ENCODE measurements at places on chromosomes 6 and 20.

DNA sequence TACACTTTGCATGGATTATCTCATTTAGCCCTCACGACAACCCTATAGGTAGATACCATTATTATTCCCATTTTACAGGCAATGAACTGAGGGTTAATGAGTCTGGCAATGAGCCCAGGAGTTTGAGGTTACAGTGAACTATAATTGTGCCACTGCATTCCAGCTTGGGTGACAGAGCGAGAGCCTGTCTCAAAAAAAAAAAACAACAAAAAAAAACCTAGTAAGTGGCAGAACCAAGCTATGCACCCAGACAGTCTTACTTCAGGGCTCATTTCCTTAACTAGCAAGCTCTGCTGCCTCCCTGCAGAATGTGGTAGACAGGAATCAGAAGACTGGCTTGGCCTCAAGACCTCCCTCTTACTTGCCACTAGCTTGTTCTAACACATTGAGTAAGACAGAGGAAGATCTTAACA, 71.9 kb upstream of the RREB1 start:
- DNase-seq: no peak

GRCh38 chr6:101396548-101397173, 3.2 kb downstream of the GRIK2 start:
- DNase-seq: peak; percentile 56

DNA sequence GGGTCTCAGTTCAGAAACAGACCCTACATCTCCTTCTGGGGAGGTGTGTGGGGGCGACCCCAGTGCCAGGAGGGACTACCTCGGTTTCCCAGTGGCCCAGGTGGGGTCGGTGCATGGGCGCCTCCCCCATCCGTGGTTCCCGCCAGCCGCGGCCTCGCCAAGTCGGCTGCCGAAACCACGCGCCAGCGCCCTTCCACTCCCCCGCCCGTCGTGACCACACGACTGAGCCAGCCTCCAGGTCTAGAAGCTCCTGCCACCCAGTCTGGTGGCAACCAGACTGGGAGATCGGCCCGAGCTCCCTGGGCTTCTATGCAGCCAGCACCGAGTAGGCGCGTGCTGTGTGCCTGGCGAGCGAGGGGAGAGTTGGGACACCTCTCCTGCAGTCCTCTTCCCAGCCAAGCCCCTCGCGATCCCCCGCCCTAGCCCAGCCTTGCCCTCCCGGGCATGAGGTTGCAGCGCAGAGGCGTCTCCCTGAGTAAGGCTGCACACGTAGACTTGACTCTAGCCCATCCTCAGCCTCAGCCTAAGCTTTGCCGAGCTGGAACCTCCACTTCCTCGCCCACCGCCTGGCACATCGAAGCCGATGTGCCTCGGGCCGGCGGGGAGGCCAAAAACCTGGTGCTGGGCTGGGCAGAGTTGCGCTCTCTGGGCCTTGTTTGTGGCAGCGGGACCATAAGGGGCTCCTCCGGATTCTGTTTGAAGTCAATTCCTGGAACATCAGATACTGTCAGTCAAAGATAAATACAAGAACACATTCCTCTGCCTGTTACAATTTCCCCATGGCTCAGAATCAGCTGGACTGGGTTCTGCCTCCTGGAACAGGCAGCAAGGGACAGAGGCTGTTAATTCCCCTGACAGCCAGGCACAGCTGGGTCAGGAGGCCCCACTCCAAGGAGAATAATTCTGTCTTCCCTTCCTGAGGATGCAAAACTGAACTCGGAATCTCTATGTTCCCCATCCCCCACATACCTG, 1.5 kb upstream of the CPNE5 start:
- DNase-seq: peak; percentile 16

GRCh38 chr6:165049362-165049761, 260.0 kb downstream of the C6orf118 start:
- DNase-seq: no peak

DNA sequence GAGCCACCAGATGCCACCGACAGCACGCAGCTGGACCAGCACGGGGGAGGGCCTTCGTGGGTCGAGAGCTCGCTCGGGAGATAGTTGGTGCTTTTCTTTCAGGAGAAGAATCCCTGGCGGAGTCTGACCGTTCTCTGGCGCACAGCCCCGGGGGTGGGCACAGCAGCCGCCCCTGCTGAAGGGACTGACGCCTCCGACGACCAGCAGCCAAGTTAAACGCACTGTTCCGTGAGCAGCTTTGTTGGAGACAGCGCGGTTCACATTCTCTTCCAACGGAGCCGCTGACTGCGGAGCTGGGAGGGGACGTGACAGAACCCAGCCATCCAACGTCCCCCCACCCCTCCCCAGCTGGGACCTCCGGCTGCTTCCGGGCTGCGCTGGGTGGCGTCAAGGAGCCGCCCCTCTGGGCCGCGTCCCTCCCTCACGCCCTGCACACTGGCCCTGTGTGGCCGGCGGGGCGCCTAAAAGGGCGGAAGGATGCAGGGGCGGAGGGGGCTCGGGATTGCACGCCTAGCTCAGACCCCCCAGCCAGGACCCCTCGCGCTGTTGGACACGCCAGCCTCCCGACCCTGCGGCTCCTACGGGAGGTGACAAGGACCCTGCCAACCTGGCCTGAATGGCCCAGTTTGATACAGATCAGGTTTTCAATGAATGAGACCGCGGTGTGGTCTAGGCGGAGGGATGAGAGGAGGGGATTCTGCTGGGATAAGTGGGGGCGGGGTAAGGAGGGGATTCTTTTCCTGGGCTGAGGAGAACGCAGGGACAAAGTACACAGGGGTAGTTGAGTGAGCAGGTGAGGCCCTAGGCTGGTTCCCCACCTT, 36.4 kb upstream of the KHDC1 start:
- DNase-seq: no peak

DNA sequence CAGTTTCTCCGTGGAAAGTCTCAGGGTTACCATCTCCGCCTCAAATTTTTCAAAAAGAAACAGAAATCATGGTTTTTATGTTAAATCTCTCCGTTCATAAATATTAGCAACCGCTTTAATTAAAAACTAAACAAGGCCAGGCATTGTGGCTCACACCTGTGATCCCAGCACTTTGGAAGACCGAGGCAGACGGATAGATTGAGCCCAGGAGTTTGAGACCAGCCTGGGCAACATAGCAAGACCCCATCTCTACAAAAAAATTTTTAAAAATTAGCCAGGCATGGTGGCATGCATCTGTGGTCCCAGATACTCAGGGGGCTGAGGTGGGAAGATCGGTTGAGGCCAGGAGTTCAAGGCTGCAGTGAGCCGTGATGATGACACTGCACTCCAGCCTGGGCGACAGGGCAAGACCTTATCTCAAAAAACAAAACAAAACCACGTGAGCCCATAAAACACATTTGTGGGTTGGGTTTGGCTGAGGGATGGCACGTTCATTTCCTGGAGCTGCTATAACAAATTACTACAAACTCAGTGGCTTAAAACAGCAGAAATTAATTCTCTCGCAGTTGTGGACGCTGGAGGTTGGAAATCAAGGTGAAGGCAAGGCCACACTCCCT, 223.2 kb downstream of the ZNF217 start:
- no peak for DNase-seq

DNA sequence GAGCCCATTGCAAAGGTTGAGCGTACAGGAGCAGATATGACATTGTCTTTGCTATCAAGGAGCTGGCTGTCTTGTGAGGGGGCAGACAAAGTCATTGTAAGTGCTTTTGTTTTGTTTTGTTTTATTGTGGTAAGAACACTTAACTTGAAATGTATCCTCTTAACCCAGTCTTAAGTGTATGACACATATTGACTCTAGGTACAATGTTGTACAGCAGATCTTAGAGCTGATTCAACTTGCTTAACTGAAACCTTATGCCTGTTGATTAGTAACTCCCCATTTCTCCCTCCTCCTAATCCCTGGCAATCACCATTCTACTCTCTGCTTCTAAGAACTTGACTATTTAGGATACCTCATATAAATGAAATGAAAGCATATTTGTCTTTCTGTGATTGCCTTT, 429.0 kb downstream of the BMP2 start:
- DNase-seq: peak; percentile 58

DNA sequence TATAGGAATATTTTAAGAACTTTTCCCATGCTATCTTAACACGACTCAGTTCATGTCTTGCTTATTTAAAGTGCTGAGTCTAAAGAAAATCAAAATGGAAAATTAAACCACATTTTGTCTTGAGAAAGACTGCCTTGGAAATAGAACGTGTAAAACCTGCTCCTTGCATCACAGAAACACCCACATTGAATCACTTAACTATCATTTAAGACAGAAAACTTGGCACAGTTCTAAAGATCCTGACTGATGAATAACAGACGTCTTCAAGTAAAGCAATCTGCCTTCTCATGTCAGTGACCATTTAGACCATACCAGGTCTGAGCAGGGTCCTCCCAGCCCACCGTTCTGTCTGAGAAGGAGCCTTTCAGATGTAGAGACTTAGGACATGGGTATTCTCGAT, 7.4 kb downstream of the PERP start:
- peak; percentile 95 for DNase-seq

DNA sequence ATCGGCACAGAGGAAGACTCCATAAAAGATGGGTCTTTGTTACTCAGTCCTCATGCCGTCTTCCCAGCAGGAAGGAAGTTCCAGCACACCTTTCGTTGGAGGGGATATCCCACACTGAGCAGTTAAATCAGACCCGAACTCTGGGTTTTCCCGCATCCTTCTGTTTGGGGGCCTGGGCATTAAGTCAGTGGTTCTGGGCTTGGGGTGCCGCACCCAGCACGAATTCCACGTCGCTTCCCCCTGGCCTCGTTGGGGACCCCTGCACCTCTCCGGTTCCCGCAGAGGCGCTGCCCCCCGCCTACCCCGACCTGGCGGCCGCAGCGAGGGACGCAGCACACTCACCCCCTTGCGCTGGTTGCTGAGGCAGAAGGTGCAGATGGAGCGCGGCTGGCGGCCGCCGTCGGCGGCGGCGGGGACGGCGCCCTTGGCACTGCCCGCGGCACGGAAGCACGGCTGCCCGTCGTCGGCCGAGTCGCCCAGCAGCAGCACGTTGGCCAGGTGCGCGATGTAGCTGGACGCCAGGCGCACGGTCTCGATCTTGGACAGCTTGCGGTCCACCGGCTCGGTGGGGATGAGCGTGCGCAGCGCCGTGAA, 641 bp downstream of the TCF15 start:
- DNase-seq: no peak

DNA sequence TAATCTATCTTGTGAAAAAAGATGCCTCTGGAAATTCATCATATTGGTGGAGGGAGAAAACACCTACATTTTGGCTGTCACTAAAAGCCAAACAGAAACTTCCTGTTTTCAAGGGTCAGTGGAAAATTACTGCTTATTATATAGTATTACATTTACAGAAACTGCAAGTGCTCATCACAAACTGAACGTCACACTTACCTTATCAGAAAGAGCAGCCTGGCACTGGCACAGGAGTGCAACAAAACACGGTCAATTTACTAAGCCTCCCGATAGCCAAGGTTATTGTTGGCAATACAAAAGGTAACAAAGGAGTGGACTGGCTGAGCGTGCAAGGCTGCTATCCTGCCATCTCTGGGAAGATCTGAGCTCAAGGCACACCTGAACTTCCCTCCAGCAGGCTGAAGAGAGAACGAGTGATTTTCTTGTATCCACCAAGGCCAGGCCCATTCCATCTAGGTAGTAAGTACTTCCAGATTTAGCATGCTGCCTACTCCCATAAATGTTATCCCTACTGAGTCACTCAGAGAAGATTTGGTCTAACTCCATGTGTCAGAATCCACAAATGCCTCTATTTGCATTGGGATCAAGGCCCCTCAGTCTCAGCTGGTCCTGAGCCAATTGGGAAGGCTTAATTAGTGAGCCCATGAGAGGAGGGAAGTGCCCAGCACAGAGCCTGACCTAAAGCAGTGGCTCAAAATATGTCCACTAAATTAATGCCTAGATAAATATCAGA, 399.8 kb downstream of the BTBD9 start:
- peak; percentile 43 for DNase-seq

DNA sequence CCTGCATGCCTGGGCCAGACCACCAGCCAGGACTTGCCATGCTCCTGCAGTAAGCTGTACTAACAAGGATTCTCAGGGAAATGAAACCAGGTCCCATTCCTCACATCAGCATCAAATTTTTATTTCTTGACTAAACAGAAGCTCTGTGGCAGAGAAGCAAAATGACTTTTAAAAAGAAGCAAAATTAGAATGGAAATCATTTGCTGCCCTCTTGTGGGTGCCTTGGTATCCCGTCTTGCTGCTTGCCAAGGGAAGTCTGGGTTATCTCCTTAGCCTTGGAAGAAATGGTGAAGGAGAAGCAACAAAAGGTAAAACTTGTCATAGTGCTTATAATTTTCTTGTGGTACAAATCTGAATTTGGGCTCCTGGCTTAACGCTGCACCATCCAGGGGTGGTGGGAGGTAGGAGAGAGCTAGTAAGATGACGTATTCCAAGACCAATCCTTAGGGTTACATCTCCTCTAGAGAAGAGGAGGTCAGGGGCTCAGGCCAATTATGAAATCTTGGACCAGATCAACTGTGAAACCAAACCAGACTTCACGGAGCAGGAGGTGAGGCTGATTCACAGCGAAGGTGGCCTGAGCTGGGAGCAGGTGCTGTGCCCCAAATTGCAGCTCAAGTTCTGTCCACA, 107.5 kb downstream of the FAXC start:
- peak; percentile 55 for DNase-seq

- peak; percentile 60 for DNase-seq
Measured at GRCh38 chr6:93105017-93105416, 314.3 kb downstream of the EPHA7 start.

DNA sequence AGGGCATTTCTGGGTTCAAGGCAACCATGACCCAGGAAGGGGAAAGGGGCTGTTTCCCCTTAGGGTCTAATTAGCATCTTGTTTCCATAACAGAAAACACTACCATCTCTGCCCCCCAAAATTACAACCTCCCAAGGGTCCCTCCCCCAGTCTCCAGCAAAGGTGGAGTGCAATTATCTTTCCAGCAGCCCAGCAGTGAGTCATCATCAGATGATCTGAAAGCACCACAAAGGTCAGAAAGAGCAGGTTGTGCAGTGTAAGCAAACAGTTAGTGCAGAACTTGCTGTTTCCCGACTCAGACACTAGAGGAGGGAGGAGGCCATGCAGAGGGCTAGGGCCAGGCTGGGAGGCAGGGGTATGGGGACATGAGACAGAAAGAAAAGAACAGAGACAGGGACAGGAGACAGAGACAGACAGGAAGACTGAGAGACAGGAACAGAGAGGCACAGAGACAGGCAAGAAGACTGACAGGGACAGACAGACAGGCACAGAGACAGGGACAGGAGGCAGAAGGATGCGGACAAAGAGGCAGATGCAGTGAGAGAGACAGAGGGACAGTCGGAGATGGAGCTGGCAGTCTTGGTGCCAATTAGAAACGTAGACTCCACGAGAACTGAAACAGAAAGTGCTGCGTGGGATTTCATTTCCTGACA, 62.5 kb downstream of the PYGB start:
- DNase-seq: peak; percentile 97

DNA sequence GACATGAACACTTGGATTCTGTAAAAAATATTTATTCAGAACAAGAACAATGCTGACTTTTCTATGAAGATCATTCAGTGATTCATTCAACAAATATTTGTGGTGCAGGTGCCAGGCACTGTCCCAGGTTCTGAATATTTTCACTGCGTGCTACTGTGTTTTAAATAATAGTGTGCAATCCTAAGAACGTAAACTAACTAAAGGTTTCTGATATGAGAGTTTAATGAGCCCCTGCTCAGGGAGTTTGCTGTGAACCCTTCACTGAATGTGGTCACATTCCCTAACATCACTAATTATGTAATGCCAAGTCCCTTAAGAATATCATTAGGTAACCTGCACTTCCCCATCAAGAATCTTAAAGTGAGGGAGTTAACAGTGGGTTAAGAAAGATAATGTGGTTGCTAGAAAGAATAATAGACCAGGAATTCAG, 1.7 kb upstream of the TMEM170B start:
- DNase-seq: peak; percentile 54
